ENCODE measurements at places on chromosomes 11 and 22. TPM values are rescaled to one million over a fixed set of nuclear protein-coding genes. Genes with fewer than 3 reads are reported as not detected.
A peak's percentile ranks its signal among the peaks of the same experiment; 100 is the strongest.

GRCh38 chr11:61700212-61700611, 20.0 kb downstream of the DAGLA start:
- DNase-seq, result no peak

SMTN gene
- 6.5 TPM for total RNA-seq

GRCh38 chr11:132072044-132072857, 701.8 kb downstream of the NTM start:
- DNase-seq, result no peak

GRCh38 chr22:26464312-26464711, 19.3 kb downstream of the HPS4 start:
- no peak for DNase-seq

DNA sequence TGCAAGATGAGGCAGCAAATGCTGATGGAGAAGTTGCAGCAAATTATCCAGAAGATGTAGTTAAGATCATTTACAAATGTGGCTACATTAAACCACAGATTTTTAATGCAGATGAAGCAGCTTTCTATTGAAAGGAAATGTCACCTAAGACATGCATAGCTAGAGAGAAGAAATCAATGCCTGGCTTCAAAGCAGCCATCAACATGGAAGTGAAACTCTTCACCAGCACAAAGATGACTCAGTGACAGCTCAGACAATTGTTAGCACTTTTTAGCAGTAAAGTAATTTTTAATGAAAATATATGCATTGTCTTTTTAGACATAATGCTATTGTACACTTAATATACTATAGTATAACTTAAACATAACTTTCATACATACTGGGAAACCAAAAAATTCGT, 71.4 kb downstream of the FANCF start:
- DNase-seq, result peak; percentile 1

SMIM35 gene
- total RNA-seq, result 1.2 TPM

BIRC3 gene
- 239 TPM for total RNA-seq

DNA sequence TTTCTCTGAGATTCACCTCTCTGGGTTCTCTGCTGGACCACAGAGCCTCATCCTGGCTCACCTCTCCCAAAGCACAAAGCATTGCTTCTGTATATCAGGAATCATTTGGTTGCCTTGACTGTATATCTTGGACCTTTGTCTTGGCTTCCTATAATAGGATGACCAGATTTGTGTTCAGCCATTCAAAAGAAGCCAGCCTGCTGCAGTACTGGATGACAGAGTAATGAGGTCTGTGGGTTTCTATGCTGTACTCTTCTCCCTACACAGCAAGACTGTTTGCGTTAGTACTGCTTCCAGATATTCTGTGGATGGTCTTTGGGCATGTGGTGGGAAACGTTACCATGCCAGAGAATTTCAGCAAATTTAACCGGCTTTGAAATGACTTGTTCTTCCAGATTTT, 39.8 kb downstream of the ARFGAP2 start:
- no peak for DNase-seq

SLC17A6 gene
- total RNA-seq, result not detected

GRCh38 chr11:130760515-130761125, 155.7 kb downstream of the SNX19 start:
- no peak for DNase-seq

DNA sequence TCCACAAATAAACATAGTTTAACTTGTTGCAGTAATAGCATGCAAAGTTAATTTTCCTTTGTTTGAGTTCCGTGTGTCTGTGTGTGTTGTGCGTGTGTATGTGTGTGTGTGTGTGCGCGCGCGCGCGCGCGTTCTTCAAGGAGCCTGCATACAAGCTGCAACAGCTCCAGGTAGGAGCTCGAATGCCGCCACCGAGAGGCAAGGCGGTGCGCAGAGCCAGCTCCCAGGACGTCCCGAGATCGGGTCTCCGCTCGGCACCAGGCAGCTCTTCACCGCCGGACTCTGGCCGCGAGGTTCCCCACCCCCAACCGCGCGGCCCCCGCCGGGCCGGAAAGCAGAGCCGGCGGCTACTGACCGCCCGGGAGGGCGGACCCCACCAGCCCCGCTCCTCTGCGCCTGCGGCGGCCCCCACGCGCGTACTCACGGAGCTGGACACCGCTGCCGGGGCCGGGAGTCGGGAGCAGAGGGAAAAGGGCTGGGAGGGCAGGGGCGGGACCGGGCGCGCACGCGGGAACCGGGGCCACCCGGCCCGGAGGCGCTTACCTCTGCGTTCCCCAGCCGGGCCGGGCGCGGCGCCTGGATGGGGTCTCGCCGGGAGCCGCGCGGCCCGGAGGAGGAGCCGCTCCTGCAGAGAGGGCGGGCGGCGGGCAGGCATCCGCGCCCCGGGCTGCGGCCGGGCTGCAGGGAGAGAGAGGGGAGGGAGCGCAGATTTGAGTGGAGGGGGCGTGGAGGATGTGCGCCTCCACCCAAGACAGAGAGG, 40.4 kb upstream of the AKIP1 start:
- no peak for DNase-seq
